ENCODE measurements at places on chromosomes 5 and 9. TPM values are rescaled to one million over a fixed set of nuclear protein-coding genes. Genes with fewer than 3 reads are reported as not detected.

The SPATA31E1 gene
- total RNA-seq, result not detected

The SLCO6A1 gene
- total RNA-seq, result not detected

The SOHLH1 gene
- total RNA-seq, result not detected

The DOLK gene
- 29.9 TPM for total RNA-seq

The FAM120A gene
- total RNA-seq, result 136 TPM

The PDGFRB gene
- total RNA-seq, result 151 TPM

The MEF2C gene
- 12.2 TPM for total RNA-seq

The CARD9 gene
- total RNA-seq, result 1.0 TPM

The ERAP2 gene
- total RNA-seq, result 180 TPM

The STPG3 gene
- total RNA-seq, result not detected

The CCL27 gene
- not detected for total RNA-seq

The PPP1R26 gene
- total RNA-seq, result 8.9 TPM

The CTNND2 gene
- not detected for total RNA-seq

The PCDHA12 gene
- 0.50 TPM for total RNA-seq

The PCDHB10 gene
- total RNA-seq, result 0.77 TPM

The GABRA6 gene
- not detected for total RNA-seq

The RNF183 gene
- not detected for total RNA-seq

The GARIN3 gene
- not detected for total RNA-seq

The FABP6 gene
- total RNA-seq, result not detected

The CD14 gene
- total RNA-seq, result 4.1 TPM

The SERF1A gene
- 4.4 TPM for total RNA-seq

The PROB1 gene
- total RNA-seq, result 0.77 TPM

The GALNT12 gene
- 18.2 TPM for total RNA-seq

The FAM120AOS gene
- 38.8 TPM for total RNA-seq

The ANKRD18B gene
- total RNA-seq, result 0.17 TPM

The CNTFR gene
- 0.26 TPM for total RNA-seq

The CKMT2 gene
- total RNA-seq, result 19.3 TPM

The MCTP1 gene
- total RNA-seq, result 3.6 TPM

The SH3PXD2B gene
- 21.1 TPM for total RNA-seq

The NPR3 gene
- 14.9 TPM for total RNA-seq

The NFIB gene
- total RNA-seq, result 36.3 TPM

The PLPPR1 gene
- not detected for total RNA-seq

The NXNL2 gene
- 1.3 TPM for total RNA-seq

The LHX2 gene
- not detected for total RNA-seq

The HAPLN1 gene
- total RNA-seq, result not detected

The GLRA1 gene
- not detected for total RNA-seq

The SH3RF2 gene
- 1.2 TPM for total RNA-seq

The SPARC gene
- 408 TPM for total RNA-seq

The DPM2 gene
- 11.7 TPM for total RNA-seq

The MARCHF6 gene
- total RNA-seq, result 67.9 TPM

The IL13 gene
- not detected for total RNA-seq

The ENTREP1 gene
- total RNA-seq, result under 0.01 TPM

The PCDHA9 gene
- total RNA-seq, result 0.26 TPM

The EFNA5 gene
- total RNA-seq, result 3.5 TPM

The FCN1 gene
- total RNA-seq, result not detected

The ZNF883 gene
- 6.2 TPM for total RNA-seq

The EIF4E1B gene
- total RNA-seq, result not detected

The PGM5 gene
- 113 TPM for total RNA-seq

The PRUNE2 gene
- total RNA-seq, result 95.6 TPM

The CENPK gene
- total RNA-seq, result 4.9 TPM

The FOXD4L6 gene
- not detected for total RNA-seq

The TEX48 gene
- not detected for total RNA-seq

The CLTA gene
- total RNA-seq, result 302 TPM

The ENG gene
- total RNA-seq, result 11.8 TPM

The SLC12A2 gene
- total RNA-seq, result 19.0 TPM

The ADAMTSL1 gene
- 27.9 TPM for total RNA-seq
